CD4-positive, alpha-beta T cell treated with Interleukin-12 subunit alpha and Interleukin-12 subunit beta, for 1 hour (primary cell): ENCODE measurements at places on chromosomes 7 and 10.

GRCh38 chr10:112209684-112210131, 26.1 kb upstream of the GPAM start:
- no peak for DNase-seq

DNA sequence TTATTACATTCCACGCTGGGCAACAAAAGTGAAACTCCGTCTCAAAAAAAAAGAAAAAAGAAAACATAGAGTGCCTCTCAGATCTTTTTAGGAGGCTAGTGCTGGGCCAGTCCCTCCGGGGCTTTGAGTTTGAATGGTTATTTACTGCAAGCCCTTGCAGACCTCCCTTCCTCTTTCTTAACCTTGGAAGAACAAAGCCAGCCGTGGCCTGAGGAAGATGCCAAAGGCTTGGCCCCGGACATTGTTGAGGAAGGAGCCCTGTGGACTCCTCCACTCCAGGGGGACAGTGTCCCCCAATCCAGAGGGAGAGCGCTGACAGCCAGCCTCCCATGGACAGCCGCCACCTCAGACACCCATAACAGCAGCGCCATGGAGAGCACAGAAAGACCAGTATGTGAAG, 5.0 kb downstream of the TSPAN33 start:
- DNase-seq: no peak

DNA sequence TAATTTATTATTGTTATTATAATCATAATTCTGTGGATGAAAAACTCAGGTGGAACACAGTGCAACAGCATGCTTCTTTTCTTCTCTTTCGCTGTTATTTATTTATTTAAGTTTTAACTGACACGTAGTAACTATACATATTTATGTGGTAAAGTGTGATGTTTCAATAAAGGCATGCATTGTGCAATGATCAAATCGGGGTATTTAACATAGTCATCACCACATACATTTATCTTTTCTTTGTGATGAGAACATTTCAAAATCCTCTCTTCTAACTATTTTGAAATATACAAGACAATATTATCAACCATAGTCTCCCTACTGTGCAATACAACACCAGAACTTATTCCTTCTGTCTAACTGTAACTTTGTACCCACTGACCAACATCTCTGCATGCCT, 152.5 kb upstream of the LYZL1 start:
- no peak for DNase-seq

DNA sequence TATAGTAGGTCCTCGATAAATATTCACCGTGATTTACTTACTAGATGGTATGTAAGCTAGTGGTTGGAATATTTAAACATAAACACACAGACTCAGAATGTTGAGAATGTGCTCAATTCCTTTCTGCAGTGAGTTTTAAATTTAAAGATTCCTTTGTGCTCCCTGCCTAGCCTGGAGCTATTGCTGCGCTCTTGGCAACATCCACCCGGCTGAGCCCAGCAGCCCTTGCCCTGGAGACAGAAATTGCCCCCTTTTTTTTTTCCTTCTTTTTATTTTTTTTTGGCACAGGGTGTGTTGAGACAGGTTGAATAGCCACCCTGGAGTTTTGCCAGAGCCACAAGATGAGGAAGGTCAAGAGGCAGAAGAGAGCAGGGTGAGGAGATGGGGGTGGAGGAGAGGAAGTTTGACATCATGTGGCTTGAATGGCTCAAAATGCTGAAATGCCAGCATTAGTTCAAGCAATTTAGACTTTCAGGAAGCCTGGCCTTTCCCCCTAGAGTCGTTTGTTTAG, 180.8 kb downstream of the PRKCQ start:
- no peak for DNase-seq

DNA sequence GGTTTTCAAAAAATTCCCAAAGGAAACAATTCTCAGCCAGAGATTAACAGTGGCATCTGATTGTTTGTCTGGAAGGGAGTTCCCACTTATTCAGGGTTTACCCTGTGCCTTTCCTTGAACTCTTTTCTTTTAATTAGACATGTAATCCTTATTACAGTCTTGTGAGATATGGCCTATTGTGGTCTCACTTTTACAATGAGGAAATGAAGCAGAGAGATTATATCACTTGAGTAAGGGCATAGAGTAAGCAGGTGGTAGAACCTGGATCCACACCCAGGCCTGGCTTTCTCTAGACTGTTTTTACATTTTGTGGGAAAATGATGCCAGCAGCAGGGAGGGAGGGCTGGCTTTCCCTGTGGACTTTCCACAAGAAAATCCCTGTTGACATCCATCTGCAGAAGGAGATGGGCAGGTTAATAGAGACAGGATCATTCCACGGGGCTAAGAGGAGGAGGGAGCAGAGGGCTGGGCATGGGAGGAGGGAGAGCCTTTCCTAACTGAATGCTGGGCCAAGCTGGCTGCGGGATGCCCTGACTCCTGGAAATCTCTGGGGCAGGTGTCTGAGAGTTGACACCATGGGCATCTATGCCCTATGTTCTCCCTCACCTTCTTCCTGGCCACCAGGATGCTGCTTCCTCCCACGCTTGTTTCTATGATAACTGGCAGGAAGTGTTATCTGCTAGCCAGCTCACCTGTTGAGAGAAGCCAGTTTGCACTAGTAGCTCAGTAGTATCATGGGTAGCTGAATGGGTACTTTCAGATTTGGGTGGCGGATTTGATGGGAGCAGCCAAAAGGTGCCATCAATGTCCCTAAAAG, 28.7 kb upstream of the ARHGAP22 start:
- no peak for DNase-seq

- no peak for DNase-seq
Observed at GRCh38 chr10:56991591-56992069, 630.6 kb upstream of the ZWINT start.

GRCh38 chr7:128020159-128020558, 11.1 kb downstream of the LRRC4 start:
- no peak for DNase-seq

GRCh38 chr10:29039677-29040189, 249.1 kb upstream of the LYZL1 start:
- DNase-seq: no peak

DNA sequence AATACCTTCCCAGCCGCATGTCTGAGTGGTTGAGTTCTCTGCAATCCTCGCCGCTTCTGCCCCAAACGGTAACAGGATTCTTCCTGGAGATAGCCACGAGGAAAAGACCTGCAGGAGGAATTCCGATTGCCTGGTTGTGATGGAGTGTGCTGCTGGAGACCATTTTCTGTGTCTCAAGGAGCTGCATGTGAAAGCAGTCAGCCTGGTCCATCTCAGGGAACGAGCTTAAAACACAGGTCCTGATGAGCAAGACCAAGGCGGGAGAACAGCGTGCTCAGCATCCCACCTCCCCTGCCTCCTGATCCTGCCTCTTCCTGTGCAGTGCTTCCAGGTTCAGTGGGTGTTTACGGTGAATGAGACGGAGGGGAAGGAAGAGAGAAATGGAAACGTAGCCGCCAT, 26.5 kb downstream of the VIPR2 start:
- no peak for DNase-seq

- no peak for DNase-seq
Observed at GRCh38 chr10:37680716-37681616, 176.4 kb downstream of the ZNF248 start.

GRCh38 chr7:157895520-157896375, 558.9 kb downstream of the DNAJB6 start:
- DNase-seq: no peak

DNA sequence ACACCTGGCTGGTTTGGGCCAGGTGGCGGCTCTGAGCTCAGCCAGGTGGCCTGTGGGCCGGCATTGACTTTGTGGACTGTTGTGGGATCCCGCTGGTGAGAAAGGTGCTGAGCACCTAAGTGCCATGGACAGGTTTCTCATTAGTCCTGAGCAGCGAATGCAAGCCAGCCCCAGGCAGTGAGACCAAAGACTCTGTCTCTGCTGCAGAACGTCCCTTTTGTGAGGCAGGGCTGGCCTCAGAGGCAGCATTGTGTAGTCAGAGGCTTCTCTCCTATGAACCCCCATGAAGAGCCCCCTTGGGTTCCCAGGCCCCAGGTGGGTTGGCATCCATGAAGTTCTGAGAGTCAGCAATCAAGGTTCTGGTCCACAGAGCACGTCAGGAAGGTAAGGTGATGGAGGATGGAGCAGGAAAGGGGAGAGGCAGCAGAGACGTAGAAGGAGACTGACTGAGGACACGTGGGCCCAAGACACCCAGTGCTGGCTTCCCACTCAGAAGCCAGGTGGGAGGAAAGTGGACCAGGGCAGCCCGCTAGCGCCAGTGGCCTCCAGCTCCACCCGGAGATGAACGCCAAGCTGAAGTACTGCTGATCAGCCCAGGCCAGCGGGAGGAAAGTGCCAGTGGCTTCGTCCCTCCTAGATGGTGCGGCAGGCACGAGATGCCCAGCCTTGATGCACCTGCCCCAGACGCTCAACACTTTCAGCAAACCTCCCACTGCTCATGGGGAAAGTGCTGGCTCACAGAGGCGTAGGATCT, 19.2 kb upstream of the PTPRN2 start:
- DNase-seq: no peak

DNA sequence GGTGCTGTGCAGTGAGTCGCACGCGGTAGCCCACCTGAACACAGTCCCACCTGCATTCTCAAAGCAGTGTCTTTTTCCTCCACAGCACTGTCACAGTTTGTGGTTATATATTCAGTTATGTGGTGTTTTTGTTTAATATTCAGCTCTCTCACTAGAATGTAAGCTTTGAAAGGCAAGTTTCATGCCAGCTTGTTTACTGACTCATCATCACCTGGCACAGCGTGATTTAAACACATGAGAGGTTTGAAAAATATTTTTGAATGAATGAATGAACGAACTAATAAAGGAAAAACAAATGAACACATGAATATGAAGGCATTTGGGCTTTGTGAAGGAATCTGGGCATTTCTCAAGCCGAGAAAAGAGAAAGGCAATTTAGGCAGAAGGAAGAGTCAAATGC, 51.9 kb upstream of the TM9SF3 start:
- no peak for DNase-seq

GRCh38 chr10:70302292-70302691, 18.5 kb upstream of the NPFFR1 start:
- no peak for DNase-seq

GRCh38 chr10:133445751-133446708, 7.7 kb upstream of the SCART1 start:
- no peak for DNase-seq

DNA sequence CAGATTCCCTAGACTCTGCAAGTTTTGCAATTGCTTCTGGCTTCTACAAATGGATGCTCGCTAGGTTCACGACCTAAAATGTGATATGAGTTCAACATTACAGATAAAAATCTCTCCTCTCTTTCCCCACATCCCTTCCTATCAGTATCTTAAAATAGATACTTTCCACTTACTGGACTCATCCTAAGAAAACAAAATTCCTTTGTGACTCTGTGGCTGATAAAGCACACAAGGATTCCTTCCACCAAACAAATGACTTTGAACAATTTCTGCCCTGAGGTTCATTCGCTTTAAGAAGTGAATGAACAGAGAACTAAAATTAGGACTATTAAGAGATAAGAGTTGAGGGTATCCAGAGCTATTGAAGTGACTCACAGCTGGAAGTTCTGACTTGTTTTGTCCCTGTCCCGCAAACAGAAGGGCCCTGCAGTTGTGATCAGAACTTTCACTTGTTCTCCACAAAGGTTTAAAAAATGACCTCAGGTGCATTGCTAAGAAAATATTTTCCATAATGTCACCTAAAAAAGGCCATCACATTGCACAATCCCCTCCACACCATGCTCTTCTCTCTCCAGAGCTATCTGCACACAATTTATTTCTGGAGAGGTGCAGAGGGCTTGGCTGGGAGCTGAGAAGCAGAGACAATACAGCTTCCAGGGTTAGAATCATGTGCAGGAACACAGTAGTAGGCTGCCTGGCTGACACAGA, 96.1 kb downstream of the PIP4K2A start:
- no peak for DNase-seq

DNA sequence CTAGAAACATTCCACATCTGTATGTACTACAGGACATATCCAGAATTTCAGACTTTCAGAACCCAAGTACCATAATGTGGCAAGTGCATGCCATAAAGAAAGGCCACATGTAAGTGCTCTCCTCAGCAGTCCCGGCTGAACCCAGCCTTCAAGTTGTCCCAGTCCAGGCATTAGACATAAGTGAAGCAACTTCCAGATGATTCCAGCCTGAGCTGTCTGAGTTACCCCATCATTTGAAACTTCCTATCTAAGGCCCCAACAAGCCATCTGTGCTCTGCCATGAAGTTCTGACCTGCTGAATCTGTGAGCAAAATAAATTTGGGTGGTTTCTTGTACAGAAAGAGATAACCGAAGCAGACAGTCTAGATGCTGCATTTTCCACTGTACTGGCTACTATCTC, 218.8 kb downstream of the IPMK start:
- DNase-seq: no peak

DNA sequence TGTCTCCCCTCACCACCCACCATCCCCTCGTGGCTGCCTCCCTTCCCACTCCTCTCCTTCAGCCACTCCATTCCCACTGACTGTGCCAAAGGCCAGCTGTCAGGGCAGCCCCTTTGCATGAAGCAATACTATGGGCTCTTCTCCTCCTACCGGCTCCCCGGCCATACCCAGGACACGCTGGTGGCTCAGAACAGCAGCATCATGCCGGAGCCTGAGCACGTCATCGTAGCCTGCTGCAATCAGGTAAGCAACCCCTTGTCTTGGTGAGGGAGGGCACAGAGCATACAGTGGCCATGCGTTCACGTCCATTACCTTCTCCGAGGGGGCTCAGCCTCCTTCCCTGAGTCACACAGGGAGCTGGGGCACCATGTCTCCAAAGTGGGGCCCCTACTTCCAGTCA, 11.6 kb downstream of the CHAT start:
- no peak for DNase-seq

DNA sequence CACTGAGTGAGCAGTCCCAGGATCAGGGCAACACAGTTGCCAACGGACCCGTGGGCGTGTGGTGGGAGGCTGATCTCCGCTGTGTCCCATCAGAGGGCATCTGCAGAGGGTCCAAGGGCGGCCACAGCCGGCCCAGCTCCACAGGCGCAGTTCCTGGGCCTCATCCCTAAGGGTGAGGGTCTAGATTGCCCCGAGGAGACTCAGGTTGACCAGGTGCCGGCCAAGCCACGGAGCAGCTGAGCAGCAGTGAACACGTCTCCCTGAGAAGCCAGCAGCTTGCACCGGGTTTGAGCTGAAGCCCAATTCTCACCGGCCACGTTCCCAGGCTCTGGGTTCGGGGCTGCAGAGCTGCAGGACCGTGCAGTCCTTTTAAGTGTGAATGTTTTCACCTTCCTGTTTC, 58.8 kb upstream of the ADGRA1 start:
- DNase-seq: no peak

- DNase-seq: no peak
Observed at GRCh38 chr10:14826076-14826829, 11.6 kb downstream of the CDNF start.

GRCh38 chr10:2460812-2461211, 606.5 kb upstream of the PFKP start:
- DNase-seq: no peak

DNA sequence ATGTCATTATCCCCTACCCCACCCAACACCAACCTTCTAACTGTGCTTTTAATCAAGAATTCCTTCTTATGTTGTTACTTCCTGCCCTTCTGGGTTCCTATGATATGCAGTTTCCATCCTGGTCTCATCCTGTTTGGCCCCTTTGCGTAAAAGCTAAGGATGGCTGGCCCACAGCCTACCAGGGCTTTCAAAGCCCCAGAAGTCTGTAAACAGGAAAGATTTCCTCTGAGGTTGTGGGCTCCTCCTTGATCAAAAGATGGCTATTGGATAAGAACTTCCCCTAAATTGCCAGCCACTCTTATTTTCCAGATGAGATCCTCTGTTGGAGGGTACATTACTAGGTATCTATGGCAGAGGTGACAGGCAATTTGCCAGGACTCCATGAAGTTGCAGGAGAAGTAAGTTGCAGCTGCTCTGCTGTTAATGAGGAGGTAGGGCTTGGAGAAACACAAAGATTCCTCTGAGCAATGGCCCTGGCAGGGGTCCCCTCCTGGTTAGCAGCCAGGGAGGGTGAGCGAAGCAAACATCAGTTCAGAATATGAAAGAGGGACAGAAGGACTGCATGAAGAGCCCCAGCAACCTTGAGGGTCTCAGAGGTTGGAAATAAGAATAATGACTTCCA, 32.1 kb downstream of the NRP1 start:
- no peak for DNase-seq
